ENCODE measurements at places on chromosomes 2 and 18. TPM values are rescaled to one million over a fixed set of nuclear protein-coding genes. Genes with fewer than 3 reads are reported as not detected.

DNA sequence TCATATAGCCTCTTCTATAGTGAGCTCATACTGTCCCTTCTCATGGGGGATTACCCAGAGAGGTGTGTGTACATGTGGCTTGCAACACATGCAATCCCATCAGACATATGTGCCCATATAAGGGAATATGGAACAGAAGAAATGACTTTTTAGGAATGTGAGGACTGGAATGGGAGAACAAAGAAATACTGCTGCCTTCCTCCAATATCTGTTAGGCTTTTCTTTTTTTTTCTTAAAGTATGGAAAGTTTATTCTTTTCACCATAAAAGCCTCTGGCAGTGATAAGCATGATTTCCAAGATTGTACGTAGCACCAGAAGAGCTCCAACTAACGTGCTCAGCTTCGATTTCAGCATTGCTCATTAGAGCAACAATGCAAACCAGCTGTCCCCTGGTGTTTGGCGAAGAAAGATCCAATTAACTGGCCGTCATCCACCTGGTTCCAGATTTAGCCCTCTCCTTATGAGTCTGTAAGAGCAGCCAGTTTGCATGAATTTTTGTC is 113.6 kb downstream of the ADCYAP1 start:
- no peaks in the 10 kb centered on the region for H3K27me3 ChIP-seq
- no peak for DNase-seq
- H3K27ac ChIP-seq: no peak overlapping the region
- no peak overlapping the region for H3K4me3 ChIP-seq
- H3K4me1 ChIP-seq: peaks cover 43% of the 10 kb centered on the region

GRCh38 chr18:75896865-75897264 is 469.4 kb upstream of the SMIM21 start:
- H3K27me3 ChIP-seq: no peaks in the 10 kb centered on the region
- no peaks in the 10 kb centered on the region for H3K36me3 ChIP-seq
- no peak overlapping the region for H3K4me3 ChIP-seq
- H3K4me1 ChIP-seq: no peaks in the 10 kb centered on the region

GRCh38 chr2:227462462-227462951 is 9.4 kb upstream of the AGFG1 start:
- H3K27me3 ChIP-seq: no peaks in the 10 kb centered on the region
- no peak overlapping the region for H3K4me3 ChIP-seq
- DNase-seq: no peak
- H3K4me1 ChIP-seq: peaks cover 19% of the 10 kb centered on the region

The GMCL1 gene
- 10.4 TPM for total RNA-seq

- no peaks in the 10 kb centered on the region for H3K27me3 ChIP-seq
- no peak for DNase-seq
- H3K4me1 ChIP-seq: no peaks in the 10 kb centered on the region
- H3K27ac ChIP-seq: no peak overlapping the region
- no peaks in the 10 kb centered on the region for H3K36me3 ChIP-seq
These were observed 728 bp upstream of the C18orf63 start for GRCh38 chr18:74314759-74315463.

The KIF5C gene
- total RNA-seq: 6.2 TPM

The MTCL1 gene
- 105 TPM for total RNA-seq

DNA sequence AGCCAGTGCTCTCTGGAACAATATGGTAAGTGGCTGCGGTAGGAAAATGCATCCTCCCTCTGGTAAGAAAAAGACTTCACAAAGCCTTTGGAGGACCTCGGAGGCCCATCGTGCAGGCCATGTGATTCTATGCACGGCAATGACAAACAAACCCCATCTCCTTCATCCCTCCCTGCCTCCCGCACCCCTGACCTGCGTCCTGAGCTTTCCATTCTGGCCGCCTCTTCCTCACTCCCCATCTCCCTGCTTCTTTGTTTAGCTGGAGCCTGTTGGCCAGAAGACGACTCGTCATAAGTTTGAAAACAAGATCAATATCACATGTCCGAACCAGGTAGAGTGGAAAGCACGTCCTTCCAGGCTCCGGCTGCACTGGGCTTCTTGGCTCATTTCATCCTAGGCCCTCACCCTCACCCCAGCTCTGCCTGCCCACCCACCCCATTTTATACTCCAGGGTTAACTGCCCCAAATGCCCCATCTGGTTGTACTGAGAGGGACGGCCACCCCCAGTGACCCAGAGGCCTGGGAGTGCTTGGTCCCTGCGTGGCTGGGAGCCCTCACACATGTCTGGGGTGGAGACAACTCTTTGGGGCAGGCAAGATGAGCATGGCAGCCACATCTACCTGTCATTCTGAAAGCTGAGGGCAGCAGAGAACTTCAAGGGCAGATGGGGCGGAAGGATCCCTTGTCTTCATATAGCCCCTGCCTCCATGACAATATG is 94.0 kb downstream of the PLB1 start:
- H3K4me3 ChIP-seq: no peak overlapping the region
- no peaks in the 10 kb centered on the region for H3K36me3 ChIP-seq
- peaks cover 10% of the 10 kb centered on the region for H3K4me1 ChIP-seq

DNA sequence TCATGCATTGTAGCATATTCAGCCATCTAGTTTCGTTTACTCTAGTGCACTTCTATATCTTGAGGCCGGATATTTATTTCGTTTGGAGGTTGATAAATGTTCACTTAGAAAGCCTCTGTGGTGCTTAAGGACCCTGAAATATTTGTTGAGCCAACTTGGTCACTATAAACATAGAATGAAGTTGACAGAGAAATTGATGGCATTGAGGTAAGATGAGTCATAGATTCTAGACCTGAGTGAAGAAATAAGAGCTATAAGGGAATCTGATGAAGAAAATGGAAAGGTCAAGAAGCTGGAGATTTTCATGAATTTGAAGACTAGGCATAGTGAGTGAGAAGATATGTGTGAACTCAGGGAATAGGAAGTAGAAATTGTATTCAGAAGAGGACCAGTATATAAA is 35.9 kb downstream of the EPC2 start:
- no peak overlapping the region for H3K4me3 ChIP-seq
- no peaks in the 10 kb centered on the region for H3K27me3 ChIP-seq
- H3K4me1 ChIP-seq: peaks cover 4% of the 10 kb centered on the region
- no peak for DNase-seq
- no peaks in the 10 kb centered on the region for H3K36me3 ChIP-seq

- H3K4me1 ChIP-seq: no peaks in the 10 kb centered on the region
- no peaks in the 10 kb centered on the region for H3K36me3 ChIP-seq
- no peaks in the 10 kb centered on the region for H3K27me3 ChIP-seq
- H3K27ac ChIP-seq: no peak overlapping the region
- H3K4me3 ChIP-seq: no peak overlapping the region
These were observed 9.3 kb downstream of the PSTPIP2 start for GRCh38 chr18:46062781-46063180.

DNA sequence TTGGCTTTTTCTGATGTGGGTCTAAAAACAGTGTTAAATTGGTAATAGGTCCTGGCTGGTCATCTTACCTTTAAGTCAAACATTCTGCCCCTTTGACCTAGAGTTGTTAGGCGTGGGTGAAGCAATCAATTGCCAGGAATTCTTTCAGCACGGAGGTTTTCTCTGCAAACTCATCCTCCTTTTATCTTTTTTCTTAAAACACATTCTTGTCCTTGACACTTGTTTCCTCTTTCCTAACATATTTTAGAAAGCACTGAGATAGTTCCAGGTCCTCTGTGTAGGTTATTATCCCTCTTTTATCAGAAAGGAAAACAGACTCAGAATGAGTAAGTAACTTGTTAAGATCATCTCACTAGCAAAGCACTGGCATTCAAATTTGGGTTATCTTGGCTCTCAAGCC is 18.6 kb upstream of the AP1S3 start:
- no peaks in the 10 kb centered on the region for H3K27me3 ChIP-seq
- no peak for DNase-seq
- no peak overlapping the region for H3K4me3 ChIP-seq
- H3K36me3 ChIP-seq: peaks cover 3% of the 10 kb centered on the region

DNA sequence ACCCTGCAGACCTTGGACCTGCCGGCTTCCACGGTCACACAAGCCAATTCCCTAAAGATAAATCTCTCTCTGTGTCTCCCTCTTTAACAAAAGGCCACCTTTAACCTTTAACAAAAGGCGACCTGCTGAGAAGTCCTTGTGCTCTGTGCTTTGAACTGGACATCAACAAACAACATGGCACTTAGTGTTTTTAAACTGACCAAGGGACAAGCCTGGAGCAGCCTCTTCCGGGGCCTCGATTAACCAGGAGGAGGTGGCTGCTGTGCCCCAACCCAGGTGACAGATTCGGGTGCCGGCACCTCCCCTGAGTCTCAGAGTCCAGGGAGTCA is 135.3 kb downstream of the RTP5 start:
- H3K27me3 ChIP-seq: no peaks in the 10 kb centered on the region
- no peak overlapping the region for H3K27ac ChIP-seq
- H3K4me1 ChIP-seq: no peaks in the 10 kb centered on the region
- H3K4me3 ChIP-seq: no peak overlapping the region
- DNase-seq: no peak

The RGPD3 gene
- total RNA-seq: 0.75 TPM

DNA sequence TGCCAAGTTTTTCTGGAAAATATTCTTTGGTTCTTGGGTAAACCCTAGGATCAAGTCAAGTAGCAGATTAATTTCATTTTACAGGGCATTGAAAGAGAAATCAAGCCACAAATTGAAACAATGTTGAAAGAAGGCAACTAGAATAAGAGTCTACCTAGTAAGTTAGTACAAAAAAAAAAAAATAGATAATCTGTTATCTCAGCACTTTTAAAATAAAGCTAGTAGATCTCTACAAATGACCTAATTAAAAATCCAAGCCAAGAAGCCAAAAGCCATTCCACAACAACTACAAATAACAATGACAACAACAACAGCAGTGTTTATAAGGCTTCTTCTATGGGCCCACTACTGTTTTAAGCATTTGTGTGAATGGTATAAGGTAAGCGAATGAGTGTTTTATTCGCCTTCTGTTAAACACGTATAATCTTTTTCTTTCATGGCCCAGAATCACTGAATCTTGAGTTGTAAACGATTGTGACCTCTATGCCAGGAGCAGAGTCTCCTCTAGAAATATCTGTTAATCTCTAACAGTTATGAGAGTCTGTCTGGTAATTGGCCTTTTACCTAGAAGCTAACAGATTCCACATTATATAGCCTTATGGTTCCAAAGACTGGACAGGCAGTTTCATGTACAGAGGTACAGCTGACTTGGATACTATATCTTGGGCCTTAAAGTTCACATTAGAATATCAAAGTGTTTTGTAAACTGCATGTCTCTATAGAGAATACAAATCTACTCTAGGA is 28.6 kb upstream of the CUL3 start:
- DNase-seq: no peak
- H3K27me3 ChIP-seq: no peaks in the 10 kb centered on the region
- no peak overlapping the region for H3K27ac ChIP-seq
- H3K4me1 ChIP-seq: no peaks in the 10 kb centered on the region

GRCh38 chr18:24063121-24063731 is 48.7 kb downstream of the TTC39C start:
- no peaks in the 10 kb centered on the region for H3K36me3 ChIP-seq
- H3K4me3 ChIP-seq: no peak overlapping the region
- DNase-seq: no peak

GRCh38 chr2:161745866-161746614 is 121.8 kb downstream of the SLC4A10 start:
- no peak overlapping the region for H3K27ac ChIP-seq
- H3K36me3 ChIP-seq: no peaks in the 10 kb centered on the region
- DNase-seq: no peak
- no peaks in the 10 kb centered on the region for H3K27me3 ChIP-seq

- H3K4me1 ChIP-seq: no peaks in the 10 kb centered on the region
- no peak overlapping the region for H3K4me3 ChIP-seq
- no peak for DNase-seq
- H3K36me3 ChIP-seq: no peaks in the 10 kb centered on the region
These were observed 22.3 kb downstream of the DTNB start for GRCh38 chr2:25651066-25651465.

DNA sequence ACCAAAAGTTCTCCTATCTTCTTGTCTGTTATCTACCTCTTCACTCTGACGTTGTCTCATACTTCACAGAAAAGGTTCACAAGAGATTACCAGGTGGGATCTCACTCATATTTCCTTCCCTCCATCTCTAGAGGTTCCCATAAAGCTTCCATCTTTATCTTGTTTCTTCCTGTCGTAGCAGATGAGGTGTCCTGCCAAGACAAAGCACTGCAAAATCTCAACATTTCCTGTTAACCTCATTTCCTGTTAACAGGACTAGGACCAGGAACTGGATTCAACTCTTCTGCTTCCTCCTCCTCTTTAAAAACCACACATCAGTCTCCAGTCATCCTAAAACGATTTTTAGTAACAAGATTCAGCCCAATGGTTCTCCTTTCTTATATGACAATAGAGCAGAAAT is 512.8 kb upstream of the NRP2 start:
- no peaks in the 10 kb centered on the region for H3K36me3 ChIP-seq
- H3K4me1 ChIP-seq: no peaks in the 10 kb centered on the region
- H3K4me3 ChIP-seq: no peak overlapping the region

The CCBE1 gene
- 0.32 TPM for total RNA-seq

GRCh38 chr18:48767090-48767690 is 183.6 kb downstream of the SMAD7 start:
- H3K36me3 ChIP-seq: peaks cover 28% of the 10 kb centered on the region
- no peak for DNase-seq
- no peak overlapping the region for H3K27ac ChIP-seq

DNA sequence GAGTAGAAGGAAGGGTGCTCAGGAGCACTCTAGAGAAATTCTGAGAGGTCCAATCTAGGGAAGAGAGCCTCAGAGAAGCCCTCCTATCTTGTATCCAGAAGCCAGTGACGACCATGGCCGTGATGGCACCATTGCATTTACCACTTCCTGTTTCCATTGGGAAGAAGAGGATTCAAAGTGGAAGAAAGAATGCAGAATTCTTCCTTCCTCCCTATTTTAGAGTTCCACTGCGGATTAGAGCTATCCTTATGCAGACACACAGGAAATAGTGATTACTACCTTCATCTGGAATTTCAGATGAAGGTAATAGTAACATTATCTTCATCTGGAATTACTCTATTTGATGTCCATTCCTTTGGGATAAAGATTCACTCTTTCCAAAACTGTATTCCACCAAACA is 45.6 kb upstream of the PCBP1 start:
- H3K27me3 ChIP-seq: no peaks in the 10 kb centered on the region
- H3K4me3 ChIP-seq: no peak overlapping the region
- no peak for DNase-seq

The IL37 gene
- not detected for total RNA-seq

The TMEM200C gene
- total RNA-seq: under 0.01 TPM

The LMAN1 gene
- 60.8 TPM for total RNA-seq

- no peaks in the 10 kb centered on the region for H3K4me1 ChIP-seq
- no peak overlapping the region for H3K27ac ChIP-seq
- H3K36me3 ChIP-seq: no peaks in the 10 kb centered on the region
- H3K27me3 ChIP-seq: no peaks in the 10 kb centered on the region
- no peak for DNase-seq
- H3K4me3 ChIP-seq: no peak overlapping the region
These were observed 233.9 kb downstream of the PTGR3 start for GRCh38 chr18:74975001-74975400.

Measured in ascending aorta (tissue), 2 donors.